ENCODE measurements at places on chromosomes 1 and 21.

DNA sequence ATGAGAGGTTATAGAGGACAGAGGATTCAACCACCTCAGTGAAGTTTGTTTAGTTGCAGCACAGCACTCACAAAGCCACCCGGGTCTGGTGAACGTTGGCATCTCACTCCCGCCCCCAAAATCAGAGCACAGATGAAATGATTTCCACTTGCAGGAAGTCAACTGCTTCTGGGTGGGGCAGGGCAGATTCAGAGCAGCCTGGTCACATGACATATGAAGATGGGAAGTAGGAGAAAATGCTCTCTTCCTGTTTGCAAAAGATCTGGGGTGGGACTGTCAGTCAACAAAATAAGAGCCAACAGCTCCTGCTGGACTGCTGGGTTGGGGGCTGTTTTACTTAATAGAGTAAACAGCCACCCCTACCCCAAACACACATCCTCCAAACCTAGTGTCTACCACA lies 43.2 kb downstream of the LRRC71 start:
- no peaks in the 10 kb centered on the region for H3K27me3 ChIP-seq
- H3K27ac ChIP-seq: no peak overlapping the region
- H3K36me3 ChIP-seq: peaks cover 14% of the 10 kb centered on the region
- no peaks in the 10 kb centered on the region for H3K4me1 ChIP-seq
- H3K4me3 ChIP-seq: no peak overlapping the region
- no peak for DNase-seq

GRCh38 chr1:83998498-83999315 lies at the start of gene TTLL7:
Gene TTLL7, minus strand, starts transcription at chr1:83999132. Its CDS starts 46,921 bp downstream, at chr1:83952211.
- H3K4me1 ChIP-seq: no peaks in the 10 kb centered on the region
- DNase-seq: no peak
- H3K27me3 ChIP-seq: peaks cover 27% of the 10 kb centered on the region
- no peaks in the 10 kb centered on the region for H3K36me3 ChIP-seq
- peak within 1 kb of the TSS; percentile 79 for H3K4me3 ChIP-seq

- H3K36me3 ChIP-seq: no peaks in the 10 kb centered on the region
- no peaks in the 10 kb centered on the region for H3K27me3 ChIP-seq
- no peak overlapping the region for H3K27ac ChIP-seq
- H3K4me1 ChIP-seq: no peaks in the 10 kb centered on the region
- H3K4me3 ChIP-seq: no peak overlapping the region
Measured at GRCh38 chr1:13809461-13810159, 109.6 kb downstream of the PRDM2 start.

GRCh38 chr1:92975551-92976232 lies 14.4 kb upstream of the DIPK1A start:
- DNase-seq: no peak
- H3K4me1 ChIP-seq: no peaks in the 10 kb centered on the region
- no peak overlapping the region for H3K4me3 ChIP-seq
- H3K27me3 ChIP-seq: no peaks in the 10 kb centered on the region
- no peak overlapping the region for H3K27ac ChIP-seq

- H3K27ac ChIP-seq: peak overlapping the region; percentile 48
- no peak overlapping the region for H3K4me3 ChIP-seq
- peaks cover 27% of the 10 kb centered on the region for H3K4me1 ChIP-seq
- no peaks in the 10 kb centered on the region for H3K27me3 ChIP-seq
- peak; percentile 44 for DNase-seq
Measured at GRCh38 chr1:29500651-29501050, 264.3 kb downstream of the PTPRU start.

DNA sequence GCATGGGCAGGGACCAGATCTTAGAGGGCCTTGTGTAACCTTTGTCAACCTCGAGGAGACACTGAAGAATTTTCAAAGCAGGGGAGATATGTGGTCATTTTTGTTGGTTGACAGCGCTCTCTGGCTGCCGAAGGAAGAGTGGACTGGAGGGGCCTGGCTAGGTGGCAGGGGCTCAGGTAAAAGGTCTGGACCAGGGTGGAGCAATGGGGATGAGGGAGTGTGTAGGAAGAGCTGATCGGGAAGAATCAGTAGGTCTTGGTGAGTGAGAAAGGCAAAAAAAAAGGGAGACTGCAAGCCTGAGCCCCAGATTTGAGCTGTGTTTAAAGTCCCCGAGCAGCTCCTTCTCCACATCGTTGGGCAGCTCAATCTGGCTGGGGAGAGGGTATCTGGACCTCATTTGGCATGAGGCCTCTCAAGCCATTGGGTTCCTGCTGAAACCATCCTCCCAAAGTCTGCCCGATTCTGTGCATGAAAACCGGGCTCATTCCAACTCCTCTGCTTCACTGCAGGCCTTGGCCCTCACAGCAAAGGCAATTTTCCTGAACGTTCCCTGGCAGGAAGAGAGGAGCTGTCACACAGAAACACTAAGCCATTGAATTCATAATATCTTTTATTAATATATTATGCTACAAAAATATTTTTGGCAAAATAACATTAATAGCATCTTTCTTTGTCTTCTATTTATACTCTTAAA lies 237.1 kb downstream of the TRABD2B start:
- no peak for DNase-seq
- H3K4me3 ChIP-seq: no peak overlapping the region
- H3K36me3 ChIP-seq: no peaks in the 10 kb centered on the region
- no peaks in the 10 kb centered on the region for H3K27me3 ChIP-seq

DNA sequence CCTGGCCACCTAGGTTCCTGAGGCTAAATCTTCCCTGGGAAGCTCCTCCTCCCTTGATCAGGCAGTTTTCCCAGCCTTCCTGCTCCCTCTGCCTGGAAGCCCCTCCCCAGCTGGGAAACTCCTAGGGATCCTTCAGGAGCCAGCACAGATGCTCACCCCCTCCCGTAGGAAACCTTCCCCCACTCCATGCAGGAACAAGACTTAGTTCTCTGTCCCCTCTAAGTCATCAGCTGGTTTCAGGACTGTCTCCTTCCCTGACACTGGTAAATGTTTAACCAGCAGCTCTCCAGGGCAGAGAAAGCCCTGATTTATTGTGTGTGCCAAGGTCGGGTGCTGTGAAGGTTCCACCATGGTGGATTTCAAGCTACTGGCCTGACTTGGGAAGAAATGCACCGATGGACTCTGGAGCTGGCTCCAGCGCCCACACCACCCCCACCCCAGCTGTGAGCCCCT lies 25.0 kb downstream of the TTC39A start:
- no peaks in the 10 kb centered on the region for H3K27me3 ChIP-seq
- H3K27ac ChIP-seq: no peak overlapping the region
- no peaks in the 10 kb centered on the region for H3K4me1 ChIP-seq
- H3K36me3 ChIP-seq: no peaks in the 10 kb centered on the region

- DNase-seq: no peak
- no peaks in the 10 kb centered on the region for H3K4me1 ChIP-seq
- H3K27ac ChIP-seq: no peak overlapping the region
Measured at GRCh38 chr1:51276286-51276685, 40.2 kb downstream of the RNF11 start.

GRCh38 chr1:25064465-25065240 lies 134.6 kb upstream of the RUNX3 start:
- H3K27ac ChIP-seq: no peak overlapping the region
- H3K4me1 ChIP-seq: 0 out of 2 replicates have a peak, but pooled peaks cover 6% of the 10 kb centered on the region
- no peak for DNase-seq
- H3K36me3 ChIP-seq: no peaks in the 10 kb centered on the region
- H3K27me3 ChIP-seq: no peaks in the 10 kb centered on the region

- H3K27ac ChIP-seq: no peak overlapping the region
- DNase-seq: peak; percentile 66
- no peaks in the 10 kb centered on the region for H3K36me3 ChIP-seq
- peaks cover 8% of the 10 kb centered on the region for H3K4me1 ChIP-seq
Measured at GRCh38 chr1:224700918-224701531, 84.9 kb downstream of the CNIH3 start.

DNA sequence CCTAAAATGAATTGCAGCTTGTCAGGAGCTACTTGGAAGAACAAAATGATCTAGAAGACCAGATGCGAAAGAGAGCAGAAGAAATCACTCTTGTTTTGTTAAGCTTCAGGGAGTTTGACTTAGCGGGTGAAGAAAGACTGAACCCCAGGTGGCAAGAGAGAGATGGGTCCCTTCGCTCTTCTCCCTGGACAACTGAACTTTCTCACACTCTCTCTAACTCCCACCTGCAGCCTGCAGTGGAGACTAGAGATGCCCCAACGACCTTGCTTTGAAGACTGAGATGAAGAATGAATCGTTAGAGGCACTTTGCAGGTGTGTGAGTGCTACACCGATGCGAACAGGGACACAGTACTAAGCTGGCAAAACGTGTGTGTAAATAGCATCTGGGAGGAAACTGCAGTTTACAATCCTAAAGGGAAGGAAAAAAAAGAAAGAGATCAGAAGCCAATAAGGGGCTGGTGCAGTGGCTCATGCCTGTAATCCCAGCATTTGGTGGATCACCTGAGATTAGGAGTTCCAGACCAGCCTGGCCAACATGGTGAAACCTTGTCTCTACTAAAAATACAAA lies 64.5 kb upstream of the LYST start:
- H3K27me3 ChIP-seq: peaks cover 2% of the 10 kb centered on the region
- no peaks in the 10 kb centered on the region for H3K36me3 ChIP-seq
- no peak overlapping the region for H3K27ac ChIP-seq
- no peaks in the 10 kb centered on the region for H3K4me1 ChIP-seq
- H3K4me3 ChIP-seq: no peak overlapping the region

DNA sequence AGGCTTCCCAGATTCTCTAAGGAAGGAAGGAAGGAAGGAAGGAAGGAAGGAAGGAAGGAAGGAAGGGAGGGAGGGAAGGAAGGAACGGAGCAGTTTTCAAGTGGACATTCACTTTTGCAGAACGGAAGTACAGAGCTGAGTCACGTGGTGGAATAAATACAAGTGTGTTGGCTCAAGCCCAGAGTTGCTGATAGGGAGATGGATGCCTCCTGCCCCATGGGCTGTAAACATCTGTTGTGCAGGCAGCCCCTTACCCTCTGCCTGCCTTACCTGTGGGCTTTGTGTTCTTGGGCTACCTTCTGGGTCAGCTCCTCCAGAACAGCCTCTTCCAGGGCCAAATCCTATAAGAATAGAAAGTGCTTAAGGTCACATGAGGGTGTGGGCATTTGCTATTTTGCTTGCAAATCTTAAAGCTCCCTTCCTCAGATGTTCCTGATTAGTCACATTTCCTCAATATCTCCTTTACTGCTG lies 121.7 kb downstream of the SMYD2 start:
- no peak overlapping the region for H3K4me3 ChIP-seq
- H3K4me1 ChIP-seq: peaks cover 6% of the 10 kb centered on the region
- H3K36me3 ChIP-seq: peaks cover 12% of the 10 kb centered on the region
- H3K27me3 ChIP-seq: no peaks in the 10 kb centered on the region
- no peak overlapping the region for H3K27ac ChIP-seq

DNA sequence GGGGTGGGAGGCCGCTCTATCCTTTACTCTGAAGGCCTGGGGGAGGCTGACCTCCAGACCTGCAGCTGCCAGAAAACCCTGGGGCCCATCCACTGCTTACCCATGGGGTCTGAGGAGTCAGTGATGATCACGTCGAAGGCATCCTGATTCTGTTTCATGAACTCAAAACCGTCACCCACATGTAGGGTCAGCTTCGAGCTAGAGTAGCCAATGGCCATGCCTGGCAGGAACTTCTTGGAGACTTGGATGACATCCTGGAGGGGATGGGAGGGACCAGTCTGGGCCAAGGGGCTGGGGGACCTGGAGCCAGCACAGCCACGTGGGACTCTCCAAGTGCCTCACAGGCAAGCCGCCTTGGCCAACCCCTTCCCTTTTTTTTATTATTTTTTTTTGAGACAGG lies 3.3 kb downstream of the SRM start:
- no peak overlapping the region for H3K27ac ChIP-seq
- DNase-seq: no peak
- H3K27me3 ChIP-seq: no peaks in the 10 kb centered on the region
- H3K4me1 ChIP-seq: peaks cover 5% of the 10 kb centered on the region
- H3K4me3 ChIP-seq: no peak overlapping the region
- H3K36me3 ChIP-seq: peaks cover 21% of the 10 kb centered on the region

DNA sequence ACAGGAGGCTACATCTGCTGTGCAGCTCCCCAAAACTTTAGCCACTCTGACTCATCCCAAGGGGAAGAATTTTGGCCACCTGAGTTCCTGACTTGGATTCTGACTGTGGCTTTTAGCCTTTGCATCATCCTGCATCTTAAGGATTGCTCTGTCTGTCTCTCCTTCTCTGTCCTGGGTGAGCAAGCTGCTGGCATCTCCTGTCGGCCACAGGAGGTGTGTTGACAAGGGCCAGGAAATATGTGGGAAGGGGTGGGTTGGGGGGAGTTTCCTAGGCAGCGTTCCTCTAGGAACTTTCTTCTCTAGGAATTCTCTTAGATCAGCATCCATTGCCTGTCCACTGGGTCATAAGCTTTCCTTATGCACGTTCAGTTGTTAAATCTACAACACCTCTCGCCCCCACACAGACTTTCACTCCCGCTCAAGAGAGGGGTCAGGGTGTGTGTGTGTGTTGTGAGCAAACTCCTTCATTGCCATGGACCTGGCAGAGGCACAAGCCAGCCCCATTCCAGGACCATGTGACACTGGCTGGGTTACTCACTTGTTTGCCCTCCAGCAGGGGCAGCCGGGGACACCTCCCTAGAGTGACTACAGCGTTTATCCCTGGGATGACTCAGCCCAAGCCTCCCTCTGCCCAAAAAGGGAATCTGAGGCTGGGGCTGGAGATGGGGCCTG lies 145.0 kb upstream of the DUSP10 start:
- H3K27ac ChIP-seq: no peak overlapping the region
- H3K4me3 ChIP-seq: no peak overlapping the region
- H3K36me3 ChIP-seq: no peaks in the 10 kb centered on the region
- H3K27me3 ChIP-seq: no peaks in the 10 kb centered on the region

GRCh38 chr1:243416495-243416894 lies 160.7 kb downstream of the SDCCAG8 start:
- H3K4me3 ChIP-seq: no peak overlapping the region
- no peaks in the 10 kb centered on the region for H3K36me3 ChIP-seq
- peaks cover 2% of the 10 kb centered on the region for H3K4me1 ChIP-seq
- DNase-seq: no peak
- no peak overlapping the region for H3K27ac ChIP-seq
- peaks cover 2% of the 10 kb centered on the region for H3K27me3 ChIP-seq

Measured in H1 (cell line).